ENCODE measurements at places on chromosomes 1 and 21.

DNA sequence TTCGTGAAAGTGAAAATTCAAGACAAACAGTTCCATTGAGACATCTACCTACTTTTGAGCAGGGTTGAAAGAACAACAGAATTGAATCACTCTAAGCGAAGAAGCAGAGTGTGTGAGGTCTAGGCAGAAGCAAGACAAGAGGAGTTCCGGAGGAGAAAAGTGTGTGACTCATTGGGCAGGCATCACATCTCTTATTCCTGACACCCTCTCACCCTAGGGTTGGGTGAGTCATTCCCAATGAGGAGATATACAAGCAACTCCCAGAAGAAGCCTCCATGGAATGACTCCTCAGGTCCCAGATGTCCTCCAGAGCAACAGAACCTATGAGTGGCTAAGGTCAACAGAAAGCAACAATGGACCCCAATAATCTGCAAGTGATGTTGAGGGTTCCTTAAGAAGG is 138.1 kb downstream of the TPR start:
- no peak for DNase-seq

DNA sequence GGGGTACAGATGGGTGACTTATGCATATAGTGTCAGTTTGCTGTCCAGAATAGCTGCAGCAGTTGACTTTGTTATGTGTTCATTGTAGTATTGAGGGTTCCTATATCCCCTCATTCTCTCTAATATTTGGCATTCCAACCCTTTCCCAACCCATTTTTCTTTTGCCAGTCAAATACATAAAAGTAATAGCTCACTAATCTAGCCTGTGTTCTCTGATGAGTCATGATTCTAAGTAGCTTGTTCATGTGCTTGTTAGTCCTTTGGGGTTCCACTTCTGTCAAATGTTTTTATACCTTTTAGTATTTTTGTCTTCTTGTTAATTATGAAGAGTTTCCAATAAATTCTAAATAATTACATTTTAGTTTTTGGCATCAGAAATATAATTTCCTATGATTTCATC is 99.2 kb upstream of the MROH9 start:
- DNase-seq = no peak

DNA sequence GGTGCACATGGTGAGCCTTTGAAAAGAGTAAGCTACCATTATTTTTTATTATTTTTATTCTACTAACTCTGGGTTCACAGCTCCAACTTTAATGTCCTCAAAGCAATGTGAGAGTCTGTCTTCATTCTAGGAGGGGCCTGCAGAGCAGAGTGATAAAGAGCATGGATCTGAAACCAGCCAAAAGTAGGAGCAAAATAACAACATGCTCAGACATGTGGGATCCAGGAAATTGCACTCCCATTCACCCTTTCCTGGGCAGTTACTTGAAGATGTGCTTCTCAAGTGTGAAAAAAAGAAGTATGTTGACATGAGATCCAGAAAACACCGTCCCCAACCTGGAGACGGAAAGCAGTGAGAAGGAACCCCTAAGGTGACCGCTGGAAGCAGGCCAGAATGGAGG is 8.7 kb upstream of the LIN28A start:
- DNase-seq = no peak

DNA sequence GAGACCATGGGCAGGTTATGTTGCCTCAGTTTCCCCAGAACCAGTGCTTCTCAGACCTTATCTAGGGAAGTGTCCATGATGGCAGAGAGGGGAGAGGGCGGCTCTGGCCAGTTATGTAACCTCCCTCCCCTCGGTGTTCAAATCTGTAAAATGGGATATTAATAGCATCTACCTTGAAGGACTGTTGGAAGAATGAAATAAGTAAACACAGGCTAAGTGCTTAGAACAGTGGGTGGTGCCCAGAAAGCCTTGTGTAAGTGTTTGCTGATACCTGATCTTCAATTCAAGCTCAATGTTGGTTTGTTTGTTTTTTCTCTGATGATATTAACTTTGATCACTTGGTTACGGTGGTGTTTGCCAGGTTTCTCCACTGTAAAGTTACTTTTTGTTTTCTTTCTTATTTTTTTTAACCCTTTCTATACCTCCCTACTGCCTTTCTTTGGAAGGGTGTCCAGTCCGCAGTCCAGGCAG is 34.9 kb downstream of the EPHA2 start:
- no peak for DNase-seq

- no peak for DNase-seq
Observed at GRCh38 chr21:31347435-31348032, 3.5 kb upstream of the TIAM1 start.

GRCh38 chr1:192485692-192486436 is 89.7 kb upstream of the RGS1 start:
- no peak for DNase-seq

DNA sequence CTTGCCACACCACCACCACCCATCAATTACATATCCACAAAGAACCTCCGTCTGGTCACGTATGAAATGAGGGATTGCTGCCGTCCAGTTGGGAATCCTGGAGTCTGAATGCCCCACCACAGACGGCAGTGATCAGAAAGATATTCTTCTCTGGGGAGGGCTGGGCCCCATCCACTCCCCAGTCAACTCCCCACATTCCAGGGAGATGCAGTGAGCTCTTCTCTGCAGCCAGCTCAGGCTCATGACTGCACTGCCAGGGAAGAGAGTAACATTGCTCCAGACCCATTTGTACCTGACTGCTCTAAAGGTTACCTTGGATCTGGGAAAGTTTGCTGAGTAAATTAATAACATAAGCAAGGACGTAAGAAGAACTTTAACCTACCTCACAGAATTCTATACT is 18.3 kb downstream of the DEGS1 start:
- no peak for DNase-seq

DNA sequence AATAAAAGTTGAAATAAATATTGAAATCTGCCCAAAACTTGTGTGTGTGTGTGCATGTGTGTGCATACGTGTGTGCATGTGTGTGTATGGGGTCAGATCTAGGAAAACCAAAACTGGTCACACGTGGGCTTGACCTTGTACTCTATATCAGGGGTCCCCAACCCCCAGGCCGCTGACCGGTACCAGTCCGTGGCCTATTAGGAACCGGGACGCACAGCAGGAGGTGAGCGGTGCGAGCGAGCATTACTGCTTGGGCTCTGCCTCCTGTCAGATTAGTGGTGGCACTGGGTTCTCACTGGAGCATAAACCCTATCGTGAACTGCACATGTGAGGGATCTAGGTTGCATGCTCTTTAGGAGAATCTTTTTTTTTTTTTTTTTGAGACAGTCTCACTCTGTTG is 8.7 kb downstream of the DOP1B start:
- DNase-seq = no peak

DNA sequence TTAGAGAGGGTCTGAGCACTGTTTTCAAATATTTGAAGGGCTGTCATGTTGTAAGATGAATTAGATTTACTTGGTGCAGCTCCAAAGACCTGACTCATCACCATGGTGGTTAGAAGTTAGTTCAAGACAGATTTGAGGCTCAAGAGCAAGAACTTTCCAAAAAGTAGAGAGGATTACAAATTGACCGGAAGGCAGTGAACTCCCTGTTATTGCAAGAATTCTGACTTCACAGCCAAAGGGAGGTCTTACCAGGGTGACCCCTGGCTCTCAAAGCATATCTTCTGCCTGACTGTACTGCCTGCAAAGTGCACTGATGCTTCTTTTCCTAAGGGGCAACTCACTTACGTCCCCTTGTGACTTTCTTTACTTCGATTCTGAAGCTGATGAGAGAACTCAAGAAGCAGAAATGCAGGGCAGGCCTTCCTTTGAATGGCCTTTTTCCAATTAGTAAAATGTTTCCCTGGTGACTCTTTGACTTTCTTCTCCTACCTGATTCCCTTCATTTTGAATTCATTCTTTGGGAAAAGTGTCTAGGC is 86.4 kb downstream of the NAV1 start:
- DNase-seq = no peak

DNA sequence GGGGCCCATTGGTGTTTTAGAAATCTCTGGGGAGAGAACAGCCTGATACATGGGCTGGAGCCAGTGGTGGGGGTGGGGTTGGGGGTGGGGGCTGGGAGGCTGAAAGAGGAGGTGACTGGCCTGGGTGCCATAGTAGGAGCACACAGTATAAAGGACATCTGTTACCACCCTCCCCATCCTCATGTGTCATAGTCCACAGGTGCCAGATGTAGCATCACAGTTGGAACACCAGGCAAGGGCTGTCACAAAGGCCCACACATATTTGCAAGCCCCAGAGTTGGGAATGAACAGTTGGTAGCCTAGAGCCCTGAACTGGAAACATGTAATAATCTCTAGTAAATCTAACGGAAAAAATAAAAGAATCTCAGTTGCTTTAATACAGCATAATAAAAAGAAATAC is 55.1 kb upstream of the CR2 start:
- no peak for DNase-seq

GRCh38 chr1:34199927-34200326 is 23.2 kb downstream of the C1orf94 start:
- no peak for DNase-seq

GRCh38 chr1:117166076-117166475 is 44.5 kb upstream of the TRIM45 start:
- DNase-seq = no peak

DNA sequence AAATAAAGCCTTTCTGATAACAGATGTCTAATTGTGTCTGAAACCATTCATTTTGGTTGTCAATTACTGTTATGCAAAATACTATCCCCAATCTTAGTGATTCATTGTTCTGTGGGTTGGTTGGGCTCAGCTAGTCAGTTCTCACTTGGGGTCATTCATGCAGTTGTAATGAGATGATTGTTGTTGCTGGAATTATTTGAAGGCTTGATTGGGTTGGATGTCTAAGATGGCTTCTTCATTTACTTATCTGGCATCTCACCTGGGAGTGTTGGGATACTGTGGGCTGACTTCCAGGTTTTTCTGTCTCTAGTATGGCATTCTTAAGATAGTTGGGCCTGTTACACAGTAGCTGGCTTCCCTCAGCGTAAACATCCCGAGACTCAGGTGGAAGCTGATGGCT is 217.8 kb upstream of the B3GALT2 start:
- DNase-seq = no peak

DNA sequence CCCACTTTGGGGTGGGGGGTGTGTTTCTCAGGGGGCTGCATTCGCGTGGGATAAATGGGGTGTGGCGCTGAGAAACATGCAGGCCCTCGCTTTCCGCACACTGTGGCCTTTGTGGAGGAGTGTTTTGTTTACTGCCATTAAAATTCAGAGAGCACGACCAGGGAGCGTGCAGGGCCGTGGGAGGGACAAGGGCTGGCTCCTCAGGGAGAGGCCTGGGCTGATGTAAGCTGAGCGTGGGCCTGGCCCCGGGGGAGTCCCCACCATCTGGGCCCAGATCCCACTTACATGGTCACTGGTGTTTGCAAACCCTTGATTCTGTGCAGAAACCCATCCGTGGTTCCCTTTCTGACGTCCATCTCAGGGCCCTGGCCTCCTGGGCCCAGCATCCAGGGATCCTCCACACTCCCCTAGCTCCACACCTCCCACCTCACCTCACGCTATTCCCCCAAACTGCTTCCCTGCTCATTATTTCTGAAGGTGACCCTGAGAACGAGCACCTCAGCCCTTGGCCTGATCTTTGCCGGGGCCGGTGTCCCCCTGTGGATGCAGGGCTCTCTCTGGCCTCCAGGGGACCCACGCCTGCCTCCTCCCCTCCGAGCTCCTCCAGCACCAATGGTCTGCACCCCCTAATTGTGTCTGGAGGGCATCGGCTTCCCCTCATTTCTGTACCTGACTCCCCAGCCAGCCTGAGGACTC is 92.5 kb upstream of the SIM2 start:
- no peak for DNase-seq
